ENCODE measurements at places on chromosomes 13 and 19. TPM values are rescaled to one million over a fixed set of nuclear protein-coding genes. Genes with fewer than 3 reads are reported as not detected.
A peak's percentile ranks its signal among the peaks of the same experiment; 100 is the strongest.

Gene RFPL4A
- not detected for total RNA-seq

Gene HSPB6
- total RNA-seq: 0.81 TPM

DNA sequence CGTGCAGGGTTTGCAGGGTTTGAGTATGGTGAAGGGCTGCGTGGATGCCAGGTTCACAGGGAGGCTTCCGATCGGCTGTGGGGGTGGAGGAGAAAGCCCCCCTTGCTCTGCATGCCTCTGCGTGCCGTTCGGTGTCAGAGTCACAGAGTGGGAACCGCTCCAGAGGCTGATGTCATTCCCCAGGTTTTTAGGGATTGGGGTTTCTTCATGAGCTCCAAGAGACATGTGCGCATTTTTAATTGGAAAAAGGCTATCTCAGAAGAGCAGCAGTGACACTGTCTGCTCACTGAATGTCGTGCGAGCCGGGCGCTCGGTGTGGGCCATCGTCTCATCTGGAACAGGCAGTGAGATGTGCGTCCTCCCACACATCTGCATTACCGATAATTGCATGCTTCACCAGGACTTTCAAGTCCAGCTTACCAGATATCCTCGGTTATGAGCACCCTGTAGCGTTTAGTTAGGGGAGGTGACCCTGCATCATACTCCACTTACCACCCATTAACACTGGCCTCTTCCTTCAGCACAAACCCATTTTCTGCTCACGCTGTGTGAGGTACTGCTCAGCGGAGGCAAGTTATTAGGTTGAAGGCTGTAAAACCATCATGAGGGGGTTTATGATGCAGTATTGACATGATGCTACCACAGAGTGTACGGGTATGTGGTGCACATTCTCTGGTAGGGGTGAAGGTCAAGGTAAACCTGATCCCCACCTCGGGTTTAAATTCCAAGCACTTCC, 1.7 kb downstream of the MCF2L start:
- DNase-seq: no peak

- peak; percentile 79 for DNase-seq
Measured at GRCh38 chr19:37951816-37952210, 44.8 kb downstream of the SIPA1L3 start.

Data from Caco-2 (cell line).